ENCODE measurements at places on chromosomes 11 and 22.

DNA sequence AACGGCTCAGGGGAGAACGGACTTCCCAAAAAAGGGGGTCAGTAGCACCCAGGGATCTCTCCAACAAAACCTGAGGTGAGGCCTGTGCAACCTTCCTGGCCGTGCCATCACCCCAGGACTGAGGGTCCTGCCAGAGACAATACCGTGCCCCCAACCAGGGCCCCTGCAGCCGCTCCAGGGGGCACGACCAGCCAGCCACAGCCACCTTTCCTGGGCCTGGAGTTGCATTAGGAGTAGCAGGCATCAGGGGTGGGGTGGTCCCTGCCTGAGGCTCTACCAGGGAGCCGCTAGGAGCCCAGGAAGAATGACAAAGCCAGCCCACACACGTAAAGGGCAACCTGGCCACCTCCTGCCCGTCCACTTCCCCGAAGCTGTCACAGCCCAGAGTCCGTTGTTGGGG is 137.8 kb downstream of the BRD1 start:
- no peak for DNase-seq

DNA sequence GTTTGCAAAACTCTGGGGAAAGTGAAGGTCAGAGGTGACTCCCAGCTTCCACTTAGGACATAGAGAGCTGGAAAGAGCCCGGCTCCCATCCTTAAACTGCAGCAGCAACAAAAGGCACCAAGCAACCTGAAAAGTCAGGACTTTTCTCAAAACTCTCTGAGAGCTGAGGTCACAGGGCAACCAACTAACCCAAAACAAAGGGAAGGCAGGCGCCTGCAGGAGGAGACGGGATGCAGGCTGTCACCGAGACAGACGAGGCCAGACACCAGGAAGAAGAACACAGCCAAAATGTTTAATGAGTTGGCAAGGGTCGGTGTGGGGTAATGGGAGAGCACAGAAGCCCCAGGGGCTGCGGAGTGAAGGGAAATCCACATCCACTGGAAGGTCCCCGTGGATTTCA is 19.9 kb downstream of the ASCL2 start:
- DNase-seq = no peak

DNA sequence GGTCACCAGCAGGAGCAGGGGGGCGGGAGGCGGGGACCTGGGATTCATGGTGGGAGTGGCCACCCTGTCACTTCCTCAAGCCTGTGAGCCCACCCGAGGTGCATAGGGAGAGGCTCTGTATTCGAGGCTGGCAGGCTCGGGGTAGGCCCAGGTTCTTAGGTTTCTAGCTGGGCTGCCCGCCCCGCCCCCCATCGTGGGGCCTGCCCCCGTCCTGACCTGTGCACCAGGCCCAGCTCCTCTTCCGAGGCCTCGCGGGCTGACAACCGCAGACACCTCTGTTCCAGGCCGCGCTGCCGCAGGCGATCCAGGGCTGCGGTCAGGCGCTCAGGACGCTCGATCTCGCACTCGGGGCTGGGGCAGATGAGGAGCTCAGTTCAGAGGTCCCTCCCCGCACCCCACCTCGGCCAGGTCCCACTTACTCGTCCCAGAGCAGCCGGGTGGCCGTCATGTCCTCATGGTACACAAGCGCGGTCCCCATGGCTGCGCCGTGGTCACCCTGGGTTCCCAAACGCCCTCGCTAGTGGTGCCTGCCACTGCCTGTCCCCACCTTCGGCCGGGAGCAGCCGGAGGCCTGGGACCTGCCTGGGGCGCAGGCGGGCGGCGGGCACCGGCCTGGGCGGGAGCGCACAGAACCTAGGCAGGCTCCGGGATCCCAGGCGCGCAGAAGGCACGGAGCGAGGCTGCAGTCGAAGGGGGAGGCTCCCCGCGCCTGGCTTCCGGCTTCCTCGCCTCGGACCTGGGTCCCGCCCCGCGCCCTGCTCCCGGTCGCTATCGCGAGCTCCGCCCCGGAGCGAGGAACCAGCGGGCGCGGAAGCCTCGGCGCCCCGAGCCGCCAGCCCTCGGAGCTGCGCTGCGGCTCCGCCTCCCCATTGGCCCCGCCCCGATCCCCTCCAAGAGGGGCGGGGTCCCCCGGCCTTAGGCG is at the start of gene HDAC10:
Gene HDAC10 (minus strand): TSS at position 711 of the 922 bp plus-strand sequence. CDS start 233 bp downstream, at position 478.
- peak; percentile 78 for DNase-seq

DNA sequence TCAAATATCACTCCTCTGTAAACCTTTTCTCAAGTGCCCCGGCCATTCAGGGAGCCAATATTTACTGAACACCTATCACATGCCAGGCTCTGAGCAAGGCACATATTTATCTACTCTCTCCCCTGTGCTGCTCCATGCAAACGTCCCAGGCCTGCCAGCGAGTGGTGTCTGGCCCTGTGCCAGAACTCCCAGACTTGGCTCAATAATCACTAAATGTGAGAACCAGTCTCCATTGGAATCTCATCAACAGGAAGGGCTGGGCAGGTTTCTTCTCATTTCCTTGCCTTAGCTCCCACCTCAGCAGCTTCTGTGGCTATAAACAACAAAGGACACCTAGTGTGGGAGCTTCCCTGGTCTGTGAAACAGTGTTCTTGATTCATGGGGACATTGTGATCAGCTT is 21.7 kb downstream of the RASSF10 start:
- no peak for DNase-seq
